Posterior cingulate gyrus (tissue), 11 donors: ENCODE measurements at places on chromosomes 16 and 17.
A peak's percentile ranks its signal among the peaks of the same experiment; 100 is the strongest.

- no peak for DNase-seq
Measured at GRCh38 chr17:63609816-63610573, 9.3 kb downstream of the TACO1 start.

DNA sequence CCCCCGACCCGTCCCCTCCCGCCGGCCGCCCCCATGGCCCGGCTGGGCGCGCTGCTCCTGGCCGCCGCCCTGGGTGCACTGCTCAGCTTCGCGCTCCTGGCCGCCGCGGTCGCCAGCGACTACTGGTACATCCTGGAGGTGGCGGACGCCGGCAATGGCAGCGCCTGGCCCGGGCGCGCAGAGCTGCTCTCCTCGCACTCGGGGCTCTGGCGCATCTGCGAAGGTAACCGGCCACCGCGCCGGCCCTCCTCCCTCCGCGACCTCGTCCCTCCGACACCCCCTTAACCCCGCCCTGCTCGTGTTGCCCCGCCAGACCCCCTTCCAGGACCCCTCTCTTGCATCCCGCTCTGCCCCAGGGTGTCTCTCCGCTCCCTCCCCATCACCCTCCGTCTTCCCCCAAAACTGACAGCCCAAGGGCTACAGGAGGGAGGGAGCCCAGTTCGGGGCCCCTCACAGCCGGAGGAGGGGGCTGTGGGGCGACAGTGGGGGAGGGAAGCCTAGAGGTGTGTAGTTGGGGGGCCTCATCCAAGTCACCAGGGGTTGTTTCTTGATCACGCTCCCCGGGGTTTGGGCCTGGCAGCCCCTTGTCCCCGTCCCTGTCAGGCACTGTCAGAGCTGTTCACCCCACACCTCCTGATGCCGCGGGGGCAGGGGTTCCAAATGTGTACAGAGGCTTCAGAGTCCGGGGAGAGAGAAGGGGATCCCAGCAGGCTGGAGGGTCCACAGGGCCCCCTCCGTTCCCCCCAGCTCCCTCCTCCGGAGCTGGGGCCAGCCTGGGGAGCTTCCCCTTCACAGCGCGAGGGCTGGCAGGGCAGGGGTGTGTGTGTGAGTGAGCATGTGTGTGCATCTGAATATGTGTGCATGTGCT is 794 bp downstream of the TMEM235 start:
- peak; percentile 43 for DNase-seq

- DNase-seq, result no peak
Measured at GRCh38 chr17:59490216-59490615, 75.2 kb upstream of the DHX40 start.

GRCh38 chr17:64230791-64231408 is 32.2 kb downstream of the TEX2 start:
- DNase-seq, result no peak

- no peak for DNase-seq
Measured at GRCh38 chr17:75895370-75896155, 1.2 kb downstream of the TRIM65 start.

GRCh38 chr16:62342216-62342615 is 306.0 kb upstream of the CDH8 start:
- DNase-seq, result no peak

- no peak for DNase-seq
Measured at GRCh38 chr17:53749178-53749577, 73.5 kb upstream of the KIF2B start.

GRCh38 chr16:54706406-54706805 is 224.3 kb upstream of the IRX5 start:
- DNase-seq, result no peak

GRCh38 chr16:85077039-85077438 is 35.2 kb downstream of the CIBAR2 start:
- DNase-seq, result no peak

- no peak for DNase-seq
Measured at GRCh38 chr17:41792845-41793783, 6.6 kb upstream of the JUP start.

DNA sequence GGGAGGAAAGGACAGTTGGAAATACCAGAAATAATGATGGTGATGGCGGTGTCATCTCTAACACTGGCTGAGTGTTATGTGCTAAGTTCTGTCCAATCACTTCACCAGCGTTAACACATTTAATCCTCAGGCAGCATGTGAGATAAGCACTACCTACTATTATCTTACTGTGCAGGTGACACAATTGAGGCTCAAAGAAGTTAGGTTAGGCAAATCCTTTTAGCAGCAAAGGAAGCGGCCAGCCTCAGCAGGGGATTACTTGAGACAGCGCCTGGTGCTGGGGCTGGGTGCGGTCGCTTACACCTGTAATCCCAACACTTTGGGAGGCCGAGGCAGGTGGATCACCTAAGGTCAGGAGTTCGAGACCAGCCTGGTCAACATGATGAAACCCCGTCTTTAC is 18.7 kb upstream of the DHX8 start:
- no peak for DNase-seq

- DNase-seq, result no peak
Measured at GRCh38 chr17:36004594-36005108, 3.3 kb upstream of the CCL15 start.

GRCh38 chr17:31564883-31565301 is 173.4 kb downstream of the RAB11FIP4 start:
- no peak for DNase-seq

DNA sequence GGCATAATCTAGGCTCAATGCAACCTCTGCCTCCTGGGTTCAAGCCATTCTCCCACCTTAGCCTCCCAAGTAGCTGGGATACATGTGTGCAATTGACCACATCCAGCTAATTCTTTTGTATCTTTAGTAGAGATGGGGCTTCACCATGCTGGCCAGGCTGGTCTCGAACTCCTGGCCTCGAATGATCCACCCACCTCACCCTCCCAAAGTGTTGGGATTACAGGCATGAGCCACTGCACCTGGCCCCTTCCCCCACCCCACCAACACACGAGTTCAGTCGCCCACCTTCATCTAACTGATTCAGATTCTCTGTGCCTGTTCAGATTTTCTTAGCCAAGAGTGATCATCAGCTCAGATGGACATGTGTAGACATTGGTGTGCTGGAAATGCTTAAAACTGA is 25.0 kb upstream of the METTL9 start:
- no peak for DNase-seq

GRCh38 chr17:81517339-81518112 is 4.9 kb upstream of the ACTG1 start:
- no peak for DNase-seq

- DNase-seq, result no peak
Measured at GRCh38 chr17:1025733-1026598, 29.0 kb downstream of the TIMM22 start.

GRCh38 chr17:82561429-82562035 is 42.0 kb downstream of the FOXK2 start:
- no peak for DNase-seq

DNA sequence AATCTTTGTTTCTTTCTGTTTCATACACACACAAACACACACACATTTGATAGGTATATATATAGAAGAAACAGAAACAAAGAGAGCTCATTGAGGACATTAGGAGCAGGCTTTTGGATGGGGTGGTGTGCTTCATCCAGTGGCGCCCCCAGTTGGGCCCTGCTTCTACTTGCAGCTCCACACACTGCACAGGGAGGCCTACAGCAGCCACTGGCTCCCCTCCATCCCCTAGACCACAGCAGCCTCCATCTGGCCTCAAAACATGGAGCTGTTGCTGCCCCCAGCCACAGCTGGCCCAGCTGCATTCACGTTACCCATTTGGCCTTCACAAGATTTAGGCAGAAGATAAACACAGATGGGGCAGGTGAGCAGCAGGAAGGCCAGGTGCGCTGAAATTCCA is 33.1 kb upstream of the NF1 start:
- DNase-seq, result no peak

DNA sequence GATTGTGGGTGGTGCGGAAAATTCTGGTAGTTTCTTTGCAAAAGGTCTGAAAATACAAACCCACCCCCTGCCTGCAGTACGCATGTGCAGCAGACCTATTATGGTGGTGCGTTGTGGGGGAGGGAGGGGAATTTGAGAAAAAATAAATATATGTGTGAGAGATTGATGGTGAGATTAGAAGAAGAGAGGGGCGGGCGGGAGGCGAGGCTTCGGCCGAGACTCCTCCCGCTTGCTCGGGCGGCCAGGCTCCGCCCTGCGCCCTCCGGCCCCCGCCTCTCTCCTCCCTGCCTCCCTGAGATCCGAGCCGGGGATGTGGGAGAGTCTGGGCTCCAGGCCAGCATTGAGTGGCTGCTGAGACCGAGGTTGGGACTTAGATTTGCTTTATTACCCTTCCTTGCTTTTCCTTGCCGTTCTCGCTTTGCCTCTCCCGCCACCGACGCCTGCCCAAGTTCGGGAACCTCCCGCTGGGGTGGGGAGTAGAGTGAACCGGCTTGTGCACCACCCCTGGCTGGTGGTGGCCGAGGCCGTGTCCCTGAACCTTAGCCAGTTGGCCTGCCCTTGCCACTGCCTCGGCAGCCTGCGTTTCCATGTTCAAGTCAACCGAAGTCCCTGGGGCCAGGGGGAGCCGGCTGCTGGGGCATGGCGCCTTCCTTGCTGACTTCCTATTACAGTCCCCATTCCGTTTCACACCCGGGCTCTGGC is 956 bp upstream of the CHD3 start:
- DNase-seq, result peak; percentile 99

DNA sequence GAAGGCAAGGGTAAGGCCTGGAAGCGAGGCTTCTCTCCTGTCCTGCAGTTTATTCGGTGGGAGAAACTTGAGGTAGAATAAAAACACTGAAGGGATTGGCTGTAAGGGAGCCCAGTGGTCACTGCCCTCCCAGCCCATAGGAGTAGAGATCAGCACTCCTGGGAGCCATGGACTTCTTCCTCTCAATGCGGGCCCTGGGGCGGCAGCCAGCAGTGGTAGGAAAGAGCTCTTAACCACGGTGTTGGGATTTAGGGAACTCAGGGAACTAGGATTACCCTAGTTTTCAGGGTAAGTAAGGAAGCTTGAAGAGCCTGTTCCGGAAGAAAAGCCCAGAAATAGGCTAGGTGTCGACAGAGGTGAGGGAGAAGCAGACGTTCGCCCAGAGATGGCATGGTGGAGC is 23.8 kb upstream of the NAGLU start:
- no peak for DNase-seq

DNA sequence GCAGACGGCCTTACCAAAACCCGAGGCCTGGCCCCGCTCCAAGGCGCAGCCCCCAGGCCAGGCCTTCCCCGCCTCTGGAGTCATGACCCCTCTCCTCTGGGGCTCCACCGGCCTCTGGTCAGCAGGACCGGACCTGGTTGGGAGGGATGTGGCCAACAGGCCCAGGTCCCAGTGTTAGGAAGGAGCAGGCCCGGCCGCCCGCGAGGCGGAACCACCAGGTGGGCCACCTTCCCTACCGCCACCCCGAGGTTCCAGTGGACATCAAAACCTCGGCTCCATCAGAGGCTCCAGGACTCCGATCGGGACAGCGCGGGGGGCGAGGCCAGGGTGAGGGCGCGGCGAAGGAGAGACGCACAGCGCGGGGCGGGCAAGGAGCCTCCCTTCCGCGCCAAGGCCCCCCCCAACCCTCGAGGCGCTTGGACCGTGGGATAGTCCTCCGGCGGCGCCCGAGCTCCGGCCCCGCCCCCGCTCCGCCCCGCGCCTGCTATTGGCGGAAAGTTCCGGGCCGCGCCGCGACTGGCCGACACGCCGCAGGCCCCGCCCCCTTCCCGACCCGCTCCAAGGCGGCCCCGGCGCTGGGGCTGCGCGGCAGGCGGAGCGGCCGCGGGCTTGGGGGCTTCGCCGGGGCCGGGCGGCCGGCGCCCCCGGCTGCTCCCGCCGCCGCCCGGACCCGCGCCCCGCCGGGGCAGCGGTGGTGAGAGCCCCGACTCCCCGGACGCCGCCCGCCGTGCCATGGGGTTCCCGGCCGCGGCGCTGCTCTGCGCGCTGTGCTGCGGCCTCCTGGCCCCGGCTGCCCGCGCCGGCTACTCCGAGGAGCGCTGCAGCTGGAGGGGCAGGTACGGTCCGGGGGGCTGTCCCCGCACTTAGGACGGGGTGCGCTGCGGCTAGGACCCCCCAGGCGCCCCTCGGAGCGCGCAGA is at the start of gene METRN:
METRN (plus strand) TSS at position 561 of the 919 bp plus-strand sequence; CDS start at position 733, 172 bp downstream.
- DNase-seq, result peak; percentile 91

GRCh38 chr16:56108724-56109123 is 82.6 kb upstream of the GNAO1 start:
- DNase-seq, result no peak

DNA sequence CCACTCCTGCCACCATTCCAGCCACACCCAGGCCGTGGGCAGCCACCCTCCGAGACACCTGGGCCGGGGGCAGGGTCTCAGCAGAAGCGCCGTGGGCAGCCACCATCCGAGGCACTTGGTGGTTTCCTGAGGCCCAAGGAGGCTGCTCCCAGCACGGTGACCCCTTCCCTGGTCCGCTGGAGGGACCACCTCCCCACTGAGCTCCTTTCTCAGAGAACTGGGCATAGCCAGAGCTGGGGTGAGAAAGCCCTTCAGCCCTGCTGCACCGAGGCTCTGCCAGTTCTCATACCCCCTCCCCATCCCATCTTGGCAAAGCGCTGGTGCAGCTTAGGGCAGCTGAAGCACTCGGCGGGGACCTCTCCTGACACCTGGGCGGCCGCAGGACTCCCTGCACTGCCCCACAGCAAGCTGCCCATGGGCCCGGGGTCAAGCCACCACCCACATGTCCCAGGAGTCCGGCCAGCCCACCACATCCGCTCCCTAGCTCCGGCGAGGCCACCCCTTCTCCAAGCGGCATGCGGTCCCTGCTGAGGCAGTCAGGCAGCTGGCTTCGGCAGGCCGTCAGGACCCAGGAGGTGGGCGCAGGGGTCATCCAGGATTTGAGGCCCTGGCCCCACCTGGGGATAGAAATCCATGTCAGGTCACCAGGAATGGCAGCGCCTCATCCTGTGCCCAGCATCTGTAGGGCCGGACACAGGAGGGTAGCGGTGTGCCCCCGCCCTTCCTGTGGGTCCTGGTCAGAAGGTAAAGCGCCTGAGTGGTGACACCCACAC is 1.3 kb upstream of the CYBA start:
- no peak for DNase-seq

DNA sequence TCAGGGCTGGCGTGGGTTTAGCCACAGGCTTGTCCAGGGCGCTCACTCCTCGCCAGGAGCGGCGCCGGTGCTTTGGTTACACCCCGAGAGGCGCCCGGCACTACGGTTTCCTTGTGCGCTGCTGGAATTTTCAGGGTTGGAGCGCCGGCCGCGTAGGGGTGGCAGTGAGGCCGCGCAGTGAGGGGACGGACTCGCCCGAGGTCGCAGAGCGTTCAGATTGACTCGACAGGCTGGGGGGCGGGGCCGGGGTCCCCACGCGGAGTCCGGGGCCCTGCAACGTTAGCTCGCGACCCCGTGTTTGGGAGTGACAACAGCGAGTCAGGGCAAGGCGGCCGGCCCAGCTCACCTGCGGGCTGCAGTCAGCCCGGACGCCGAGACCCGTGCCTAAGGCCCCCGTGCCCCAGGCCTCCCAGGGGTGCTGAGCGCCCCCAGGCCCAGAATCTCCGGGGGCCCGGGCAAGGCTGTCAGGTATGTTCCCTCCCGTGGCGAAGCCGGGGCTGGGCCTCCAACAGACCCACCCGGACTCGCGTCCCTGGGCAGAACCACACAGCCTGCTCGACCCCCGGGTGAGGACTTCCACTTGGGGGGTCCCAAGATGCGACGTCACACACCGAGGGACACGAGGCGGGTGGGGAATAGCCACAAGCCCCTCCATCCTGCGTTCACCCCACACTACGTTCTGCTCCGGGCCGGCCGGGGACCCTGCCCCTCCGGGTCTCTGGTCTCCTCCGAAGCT is 1.3 kb upstream of the ACTG1 start:
- DNase-seq, result peak; percentile 56
